CD14-positive monocyte (primary cell): ENCODE measurements at places on chromosomes 6 and 20.

GRCh38 chr6:151811081-151811480, 3.6 kb downstream of the ESR1 start:
- peak; percentile 42 for DNase-seq

GRCh38 chr20:52268184-52268749, 76.7 kb upstream of the ZFP64 start:
- DNase-seq = no peak

- no peak for DNase-seq
Measured at GRCh38 chr20:51469046-51469445, 73.5 kb downstream of the NFATC2 start.

DNA sequence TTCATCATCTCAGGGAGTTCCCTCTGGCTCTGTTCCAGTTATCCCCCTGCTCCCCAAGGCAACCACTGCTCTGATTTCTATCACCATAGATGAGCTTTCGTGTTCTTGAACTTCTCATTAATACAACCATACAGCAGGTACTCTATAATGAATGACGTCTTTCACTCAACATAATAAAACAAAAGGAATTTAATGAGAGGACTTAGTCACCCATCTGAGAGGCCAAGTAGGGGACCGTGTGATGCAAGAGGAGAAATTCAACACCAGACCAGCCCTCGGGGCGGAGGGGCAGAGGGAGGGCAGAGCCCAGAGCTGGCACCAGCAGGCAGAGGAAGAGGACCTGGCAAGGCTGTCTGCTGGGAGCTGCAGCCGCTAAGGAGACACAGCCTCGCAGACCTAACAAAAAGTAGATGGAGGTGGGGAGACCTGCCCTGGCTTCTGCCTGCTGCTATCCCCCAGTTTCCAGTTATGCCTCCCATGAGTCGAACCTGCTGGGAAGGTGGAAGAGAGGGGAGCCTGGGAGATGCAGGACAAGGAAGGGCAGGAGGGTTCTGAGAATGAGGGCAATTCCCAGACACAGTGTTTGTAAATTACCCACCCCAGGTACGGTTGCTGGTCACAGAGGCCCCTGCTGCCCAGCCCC, 13.8 kb downstream of the CCN5 start:
- peak; percentile 26 for DNase-seq

GRCh38 chr20:38791291-38791690, 14.2 kb upstream of the PPP1R16B start:
- DNase-seq = no peak

DNA sequence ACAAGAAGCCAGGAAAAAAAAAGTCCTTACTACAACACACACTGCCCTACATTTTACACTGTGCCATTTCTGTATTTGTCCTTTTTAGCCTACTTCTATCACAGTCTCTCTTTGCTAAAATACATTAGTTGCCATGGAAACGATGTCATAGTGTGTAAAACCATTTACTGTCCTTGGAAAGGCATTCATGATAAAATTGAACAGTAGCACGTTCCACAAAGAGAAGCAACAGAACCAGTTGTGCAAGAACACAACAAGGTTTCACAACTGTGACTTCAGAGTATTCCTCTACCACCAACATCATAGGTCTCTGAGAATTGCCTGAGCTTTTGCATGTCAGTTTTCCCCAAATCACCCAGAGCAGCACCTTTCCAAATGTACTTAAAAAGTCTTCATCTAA, 20.5 kb downstream of the FYN start:
- peak; percentile 82 for DNase-seq

DNA sequence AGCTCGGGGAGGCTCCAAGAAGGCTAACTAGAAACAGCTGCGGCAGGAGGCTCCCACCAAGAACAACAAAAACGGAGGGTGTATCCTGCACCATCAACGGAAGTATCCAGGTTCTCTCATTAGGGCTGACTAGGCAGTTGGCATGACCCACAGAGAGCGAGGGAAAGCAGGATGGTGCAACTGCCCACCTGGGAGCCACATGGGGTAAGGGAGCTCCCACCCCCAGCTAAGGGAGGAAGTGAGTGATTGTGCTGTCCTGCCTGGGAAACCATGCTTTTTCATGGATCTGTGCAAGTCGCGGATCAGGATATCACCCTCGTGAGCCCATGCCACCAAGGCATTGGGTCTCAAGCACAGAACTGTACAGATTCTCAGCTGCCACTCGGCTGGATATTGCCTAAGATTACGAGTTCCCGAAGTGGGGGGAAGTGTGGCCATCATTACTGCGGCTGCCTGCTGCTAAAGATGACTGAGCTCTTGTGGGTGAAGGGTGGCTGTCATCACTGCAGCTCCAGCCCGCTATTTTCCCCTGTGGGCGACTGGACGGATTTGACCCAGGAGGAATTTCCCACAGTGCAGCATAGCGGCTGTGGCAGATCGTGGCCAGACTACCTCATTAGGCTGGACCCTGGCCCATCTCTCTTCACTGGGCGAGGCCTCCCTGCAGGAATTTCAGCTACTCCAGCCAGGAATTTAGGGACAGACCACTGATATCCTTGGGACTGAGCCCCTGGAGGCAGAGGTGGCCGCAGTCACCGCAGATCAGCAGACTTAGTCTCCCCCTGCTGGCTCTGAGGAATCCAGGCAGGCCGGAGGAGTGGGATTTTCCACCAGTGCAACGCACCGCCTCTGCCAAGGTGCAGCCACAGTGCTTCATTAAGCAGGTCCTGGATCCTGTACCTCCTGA, 515.7 kb downstream of the FRK start:
- no peak for DNase-seq

- no peak for DNase-seq
Measured at GRCh38 chr6:152206072-152206818, 398.8 kb downstream of the ESR1 start.

- peak; percentile 85 for DNase-seq
Measured at GRCh38 chr6:149065658-149066556, 251.6 kb upstream of the TAB2 start.

DNA sequence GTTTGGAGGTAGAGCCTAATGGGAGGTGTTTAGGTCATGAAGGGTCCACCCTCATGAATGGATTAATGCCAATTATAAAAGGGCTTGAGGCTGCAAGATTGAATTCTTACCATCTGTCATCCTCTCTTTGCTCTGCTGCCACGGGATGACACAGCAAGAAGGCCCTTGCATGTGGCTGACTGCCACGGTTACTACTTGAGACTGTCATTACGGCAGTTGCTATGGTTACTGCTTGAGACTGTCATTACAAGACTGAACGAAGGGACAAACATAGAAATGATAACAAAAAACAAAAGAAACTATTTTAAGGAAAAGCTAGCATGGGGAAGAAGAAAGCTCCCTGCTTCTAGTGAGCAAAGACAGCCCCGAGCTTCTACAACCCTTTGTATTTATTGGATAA, 715.0 kb downstream of the TFAP2A start:
- no peak for DNase-seq

- peak; percentile 8 for DNase-seq
Measured at GRCh38 chr6:113994934-113995342, 24.0 kb upstream of the HDAC2 start.

- DNase-seq = no peak
Measured at GRCh38 chr20:527571-527886, 16.1 kb downstream of the CSNK2A1 start.

- peak; percentile 23 for DNase-seq
Measured at GRCh38 chr20:52150440-52151258, 40.9 kb downstream of the ZFP64 start.

DNA sequence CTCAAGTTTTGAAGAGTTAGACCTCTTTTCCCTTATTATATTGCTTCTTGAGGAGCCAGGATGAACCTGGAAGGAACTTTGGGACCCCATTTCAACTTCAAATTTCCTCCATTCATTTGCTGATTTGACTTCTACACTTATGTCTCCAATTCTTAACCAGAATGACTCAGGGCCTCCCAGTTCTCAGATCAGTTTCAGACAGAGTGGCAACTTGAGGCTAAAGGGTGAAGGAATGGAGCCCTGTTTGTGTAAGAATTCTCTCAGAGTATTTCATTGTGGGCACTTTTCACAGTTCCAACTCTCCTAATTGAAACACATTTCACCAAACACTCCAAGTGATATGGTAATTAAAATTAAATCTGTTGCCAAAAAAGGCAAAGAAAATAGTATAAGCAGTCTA, 109.0 kb upstream of the FLRT3 start:
- no peak for DNase-seq

DNA sequence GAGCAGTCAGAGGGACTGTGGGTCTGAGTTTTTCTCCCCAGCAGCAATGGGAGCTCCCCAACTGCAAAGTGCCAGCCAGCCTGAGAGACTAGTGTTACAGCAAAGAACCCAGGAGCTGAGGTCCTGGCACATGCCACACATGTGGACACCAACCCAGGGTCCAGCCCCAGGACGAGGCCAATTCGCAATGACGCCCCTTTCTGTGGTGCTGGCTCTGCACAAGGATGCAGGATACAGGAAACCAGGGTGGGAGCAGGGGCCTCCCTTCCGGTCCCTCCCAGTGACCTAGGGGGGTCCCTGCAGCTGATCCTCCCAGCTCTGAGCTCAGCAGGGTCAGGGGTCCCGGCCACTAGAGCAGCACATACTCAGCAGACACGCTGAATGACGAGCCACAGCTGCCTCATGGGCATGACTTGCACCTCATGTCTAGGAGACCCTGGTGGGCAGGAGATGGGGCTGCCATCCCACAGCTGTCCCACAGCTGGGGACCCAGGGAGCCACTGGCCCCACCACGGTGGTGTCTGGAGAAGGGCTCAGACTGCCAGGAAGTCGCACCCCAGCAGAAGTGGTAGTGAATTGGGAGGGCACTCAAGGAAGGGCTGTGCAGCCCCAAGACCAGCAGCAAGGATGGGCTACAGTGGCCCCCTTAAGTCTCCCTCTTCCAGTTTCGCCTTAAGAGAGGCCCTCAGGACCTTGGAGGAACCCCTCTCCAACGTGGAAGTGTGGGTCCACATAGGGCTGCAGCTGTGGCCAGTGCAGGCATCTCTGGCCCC, 3.6 kb downstream of the ARFRP1 start:
- no peak for DNase-seq

DNA sequence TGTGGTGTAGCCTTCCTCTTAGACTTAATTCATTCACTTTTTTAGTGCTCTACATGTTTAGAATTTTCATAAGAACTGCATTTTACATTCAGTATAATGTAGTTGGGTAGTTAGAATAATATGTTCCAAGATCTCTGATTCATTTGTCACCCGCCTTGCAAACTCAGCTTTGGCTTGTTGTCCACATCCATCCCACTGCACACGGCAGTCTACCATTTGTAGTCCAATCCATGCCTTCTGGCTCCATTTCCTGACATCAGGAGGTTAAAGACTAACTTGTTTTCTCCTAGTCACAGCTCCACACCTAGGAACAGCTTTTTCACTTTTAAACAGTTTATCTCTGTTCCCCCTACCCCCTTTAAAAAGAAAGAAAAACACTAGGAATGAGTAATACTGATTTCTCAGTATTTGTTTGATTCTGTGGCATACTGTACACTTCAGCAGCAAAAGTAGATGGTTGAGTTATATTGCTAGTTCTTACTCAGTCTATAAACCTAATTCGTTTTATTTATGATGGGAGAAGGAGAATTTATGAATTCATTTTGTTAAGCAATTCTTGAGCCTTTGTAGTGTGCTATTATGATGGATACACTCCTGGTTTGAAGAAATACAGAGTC, 180.9 kb downstream of the ARID1B start:
- no peak for DNase-seq

GRCh38 chr6:161796681-161797080, 522.8 kb upstream of the AGPAT4 start:
- DNase-seq = no peak

GRCh38 chr20:49905415-49906091, 9.8 kb downstream of the SPATA2 start:
- no peak for DNase-seq

- no peak for DNase-seq
Measured at GRCh38 chr6:27334141-27334540, 22.1 kb upstream of the POM121L2 start.

GRCh38 chr6:82437701-82438100, 74.1 kb downstream of the TPBG start:
- DNase-seq = no peak

DNA sequence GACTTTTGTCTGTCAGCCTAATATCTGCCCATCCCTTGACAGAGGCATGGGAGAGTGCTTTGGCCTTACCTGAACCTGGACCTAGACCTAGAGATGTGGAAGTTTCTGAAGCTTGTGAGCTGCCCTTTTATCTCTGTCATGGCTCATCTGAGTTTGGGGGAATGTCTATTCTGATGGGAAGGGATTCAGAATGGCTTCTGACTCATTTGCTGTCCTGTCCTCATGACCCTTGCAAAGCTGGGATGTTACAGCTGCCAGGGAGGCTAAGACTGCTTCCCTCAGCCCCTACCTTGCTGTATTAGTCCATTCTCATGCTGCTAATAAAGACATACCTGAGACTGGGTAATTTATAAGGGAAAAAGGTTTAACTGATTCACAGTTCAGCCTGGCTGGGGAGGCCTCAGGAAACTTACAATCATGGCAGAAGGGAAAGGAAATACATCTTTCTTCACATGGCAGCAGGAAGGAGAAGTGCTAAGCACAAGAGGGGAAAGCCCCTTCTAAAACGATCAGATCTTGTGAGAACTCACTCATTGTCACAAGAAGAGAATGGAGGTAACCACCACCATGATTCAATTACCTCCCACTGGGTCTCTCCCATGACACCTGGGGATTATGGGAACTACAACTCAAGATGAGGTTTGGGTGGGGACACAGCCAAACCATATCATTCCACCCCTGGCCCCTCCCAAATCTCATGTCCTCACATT, 252.2 kb downstream of the ERMARD start:
- peak; percentile 49 for DNase-seq

- DNase-seq = peak; percentile 11
Measured at GRCh38 chr20:56359212-56360132, 698 bp downstream of the FAM210B start.

DNA sequence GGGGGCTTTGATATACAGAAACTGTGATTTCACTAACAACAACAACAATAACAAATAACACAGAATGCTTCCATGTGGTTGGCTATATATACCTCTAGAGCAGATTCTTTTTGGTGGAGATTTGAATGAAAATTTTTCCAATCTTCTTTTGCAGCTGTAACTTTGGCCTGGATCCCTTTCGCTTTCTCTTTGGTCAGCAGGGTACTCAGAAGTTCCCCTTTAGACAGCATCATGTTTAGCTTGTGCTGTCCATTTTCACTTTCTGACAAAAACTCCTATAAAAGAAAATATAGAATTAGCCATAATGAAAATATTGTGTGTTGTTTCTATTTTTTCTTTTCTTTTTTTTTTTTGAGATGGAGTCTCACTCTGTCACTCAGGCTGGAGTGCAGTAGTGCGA, 264.2 kb downstream of the SYNE1 start:
- DNase-seq = no peak

DNA sequence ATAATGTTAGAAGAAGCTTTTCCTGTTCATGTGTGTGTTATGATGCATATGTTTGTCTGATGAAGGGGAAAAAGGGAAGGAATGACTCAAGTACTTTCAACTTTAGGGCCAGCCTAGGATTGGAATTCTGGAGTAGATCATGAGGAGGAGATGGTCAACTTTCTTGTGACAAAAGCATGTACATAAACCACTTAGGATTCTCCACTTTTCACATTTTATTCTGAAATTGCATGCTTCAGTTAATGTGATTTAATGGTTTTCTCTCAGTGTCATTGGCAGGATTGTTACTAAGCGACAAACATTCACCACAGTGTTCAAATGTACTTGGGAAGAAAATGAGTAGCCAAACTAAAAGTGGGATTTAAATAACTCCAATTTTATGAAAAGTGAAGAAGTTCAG, 80.1 kb downstream of the UTRN start:
- DNase-seq = no peak
